ENCODE measurements at places on chromosomes 5 and 9.

GRCh38 chr9:121598965-121599871, 52.2 kb upstream of the DAB2IP start:
- peak; percentile 64 for DNase-seq

- DNase-seq, result no peak
These were observed 76.8 kb upstream of the TXNDC8 start for GRCh38 chr9:110414471-110414870.

- no peak for DNase-seq
These were observed 32.9 kb upstream of the IFNK start for GRCh38 chr9:27491154-27491553.

DNA sequence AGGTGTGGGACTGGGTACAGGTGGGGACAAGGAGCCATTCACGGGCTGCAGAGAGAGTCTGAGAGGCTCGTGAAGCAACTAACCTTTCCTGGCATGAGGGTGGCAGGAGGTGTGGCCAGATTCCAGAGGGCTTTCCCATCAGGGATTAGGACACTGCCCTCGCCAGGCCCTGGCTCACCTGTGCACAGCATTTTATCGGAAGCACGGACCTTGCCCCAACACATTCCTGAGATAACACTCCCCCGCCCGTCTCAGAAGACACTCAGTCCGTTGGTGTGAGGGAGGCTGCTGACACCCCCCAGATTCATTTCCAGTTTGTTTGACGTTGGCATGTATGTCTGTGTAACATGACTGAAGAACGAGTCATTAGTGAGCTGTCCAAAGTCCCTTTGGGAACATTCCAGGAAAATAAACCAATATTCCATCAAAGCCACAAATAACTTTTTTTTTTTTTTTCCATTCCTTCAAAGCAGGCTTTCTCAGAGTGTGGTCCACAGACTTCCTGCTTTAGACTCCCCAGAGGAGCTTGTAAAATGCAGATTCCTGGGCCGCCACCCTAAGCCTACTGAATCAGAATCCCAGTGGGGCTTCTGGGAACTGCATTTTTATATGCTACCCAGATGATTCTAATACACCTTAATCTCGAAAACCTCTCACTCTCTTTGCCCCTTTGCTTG, 23.4 kb downstream of the WWC1 start:
- DNase-seq, result peak; percentile 76

GRCh38 chr9:107280543-107280942, 2.5 kb upstream of the RAD23B start:
- DNase-seq, result no peak

- DNase-seq, result no peak
These were observed 149.8 kb upstream of the RAPGEF1 start for GRCh38 chr9:131889437-131890251.

DNA sequence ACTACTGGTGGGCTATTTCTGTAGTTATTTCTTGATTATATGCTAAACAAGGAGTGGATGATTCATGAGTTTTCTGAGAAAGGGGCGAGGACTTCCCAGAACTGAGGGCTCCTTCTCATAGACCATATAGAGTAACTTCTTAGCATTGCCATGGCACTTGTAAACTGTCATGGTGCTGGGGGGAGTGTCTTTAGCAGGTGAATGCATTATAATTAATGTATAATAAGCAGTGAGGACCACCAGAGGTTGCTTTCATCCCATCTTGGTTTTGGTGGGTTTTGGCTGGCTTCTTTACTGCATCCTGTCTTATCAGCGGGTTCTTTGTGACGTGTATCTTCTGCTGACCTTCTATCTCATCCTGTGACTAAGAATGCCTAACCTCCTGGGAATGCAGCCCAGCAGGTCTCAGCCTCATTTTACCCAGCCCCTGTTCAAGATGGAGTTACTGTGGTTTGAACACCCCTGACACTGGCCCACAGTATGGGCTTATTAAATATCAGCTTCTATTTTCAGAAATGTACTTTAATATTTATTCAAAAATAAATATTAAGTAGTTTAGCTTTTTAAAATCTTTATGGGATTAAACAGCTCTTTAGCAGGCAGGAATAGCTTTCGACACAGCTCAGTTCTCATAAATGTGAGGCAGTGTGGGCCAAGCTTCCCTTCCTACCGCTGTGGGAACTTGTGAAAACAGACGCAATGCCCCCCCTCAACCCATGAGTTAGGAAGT, 44.4 kb downstream of the GALNT12 start:
- DNase-seq, result no peak

GRCh38 chr9:122342323-122343050, 28.3 kb upstream of the PTGS1 start:
- no peak for DNase-seq

- DNase-seq, result no peak
These were observed 1525.5 kb upstream of the NUDT12 start for GRCh38 chr5:105088102-105088501.

DNA sequence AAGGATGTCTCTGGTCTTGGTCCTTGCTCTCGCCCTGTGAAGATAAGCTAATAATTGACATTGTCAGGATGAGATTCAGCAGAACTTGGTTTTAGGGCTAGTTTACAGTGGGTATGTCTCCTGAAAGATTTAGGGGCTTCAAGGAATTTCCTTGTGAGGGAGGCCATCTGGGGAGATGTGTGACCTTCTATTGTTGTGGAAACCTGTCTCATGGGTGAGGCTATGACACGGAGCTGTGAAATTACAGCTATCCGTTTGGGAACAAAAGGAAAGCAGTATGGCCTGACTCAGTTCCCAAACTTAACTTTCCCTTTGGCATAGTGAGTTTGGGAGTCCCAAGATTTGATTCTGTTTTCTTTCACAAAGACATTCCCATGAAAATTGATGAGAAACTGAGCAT, 142.0 kb downstream of the PARP8 start:
- no peak for DNase-seq

DNA sequence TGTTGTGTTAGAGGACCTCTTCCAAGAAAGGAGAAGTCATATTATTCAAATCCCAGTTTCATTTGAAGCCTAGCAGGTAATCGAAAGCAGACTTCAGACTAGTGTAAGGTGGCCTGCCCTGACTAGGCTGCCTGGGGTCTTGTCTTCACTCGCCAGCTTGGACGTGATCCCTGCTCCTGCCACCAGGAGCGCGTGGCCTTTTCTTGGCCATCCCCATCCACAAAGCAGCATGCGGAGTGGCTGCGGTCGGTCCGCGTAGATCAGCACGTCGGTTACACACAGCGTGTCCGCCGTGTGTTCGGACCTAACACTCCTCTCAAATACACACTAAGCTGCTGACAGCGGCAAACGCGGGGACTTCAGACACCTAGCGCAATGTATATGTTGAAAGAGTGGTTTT, 37.3 kb downstream of the CFAP77 start:
- no peak for DNase-seq

DNA sequence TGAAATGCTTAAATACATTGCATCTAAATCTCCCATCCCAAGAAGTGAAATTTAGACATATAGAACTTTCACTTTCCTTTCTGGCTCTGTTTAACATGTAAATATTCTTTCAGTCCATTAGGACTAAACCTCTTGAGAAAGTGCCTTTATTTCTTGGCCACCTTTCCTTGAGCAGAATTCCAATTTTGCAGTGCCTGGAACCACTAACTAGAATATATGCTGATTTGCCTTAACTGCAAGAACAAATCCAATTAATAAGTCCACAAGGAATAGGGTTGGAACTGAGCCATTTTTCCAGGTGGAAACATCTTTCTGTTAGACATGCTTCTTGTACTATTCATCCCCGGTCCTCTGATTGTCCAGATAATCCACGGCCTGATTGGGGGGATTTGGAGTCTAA, 478.0 kb downstream of the ENC1 start:
- no peak for DNase-seq

DNA sequence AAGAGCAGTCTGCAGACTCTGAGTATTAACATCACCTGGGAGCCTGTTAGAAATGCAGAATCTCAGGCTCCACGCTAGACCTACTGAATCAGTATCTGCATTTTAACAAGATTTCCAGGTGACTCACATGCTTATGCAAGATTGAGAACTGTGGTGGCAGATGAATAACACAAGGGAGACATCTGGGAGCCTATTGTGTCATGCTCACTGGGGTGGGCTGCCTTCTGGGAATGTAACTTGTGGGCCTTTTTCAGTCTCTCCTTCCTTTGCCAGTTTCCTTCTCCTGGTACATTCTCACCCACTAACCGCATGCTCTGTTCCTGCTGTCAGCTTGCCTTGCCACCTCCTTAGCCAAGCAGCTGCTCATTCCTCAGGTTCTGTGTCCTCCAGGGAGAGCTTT, 176.6 kb upstream of the C9orf72 start:
- no peak for DNase-seq

GRCh38 chr5:143445776-143446175, 42.3 kb upstream of the NR3C1 start:
- no peak for DNase-seq

- DNase-seq, result no peak
These were observed 41.6 kb downstream of the SPIN1 start for GRCh38 chr9:88429595-88430430.

- no peak for DNase-seq
These were observed 617.8 kb upstream of the DMAC1 start for GRCh38 chr9:8417341-8417740.

GRCh38 chr9:22809371-22809770, 362.7 kb downstream of the DMRTA1 start:
- DNase-seq, result no peak

GRCh38 chr9:74447451-74448193, 49.5 kb upstream of the RORB start:
- DNase-seq, result no peak

DNA sequence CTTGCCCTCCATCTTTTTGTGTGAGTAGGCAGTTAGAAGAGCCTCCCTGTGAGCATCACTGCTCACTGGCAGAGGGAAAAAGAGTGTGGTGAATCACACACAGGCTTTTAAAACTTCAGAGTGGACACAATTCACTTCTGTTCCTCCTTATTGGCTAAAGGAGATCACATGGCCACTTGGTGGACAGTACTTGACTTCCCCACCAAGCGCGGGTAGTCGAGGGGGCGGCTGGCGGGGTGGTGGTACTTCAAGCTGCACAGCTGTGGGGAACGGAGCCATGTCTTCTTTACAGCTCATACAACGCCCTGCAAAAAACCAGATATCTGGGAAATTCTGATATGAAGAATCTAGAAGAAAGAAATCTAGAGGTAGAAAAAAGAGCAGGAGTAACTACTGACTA, 95.4 kb downstream of the PAM start:
- DNase-seq, result no peak

- no peak for DNase-seq
These were observed 3.2 kb upstream of the MAP3K1 start for GRCh38 chr5:56812110-56812509.

DNA sequence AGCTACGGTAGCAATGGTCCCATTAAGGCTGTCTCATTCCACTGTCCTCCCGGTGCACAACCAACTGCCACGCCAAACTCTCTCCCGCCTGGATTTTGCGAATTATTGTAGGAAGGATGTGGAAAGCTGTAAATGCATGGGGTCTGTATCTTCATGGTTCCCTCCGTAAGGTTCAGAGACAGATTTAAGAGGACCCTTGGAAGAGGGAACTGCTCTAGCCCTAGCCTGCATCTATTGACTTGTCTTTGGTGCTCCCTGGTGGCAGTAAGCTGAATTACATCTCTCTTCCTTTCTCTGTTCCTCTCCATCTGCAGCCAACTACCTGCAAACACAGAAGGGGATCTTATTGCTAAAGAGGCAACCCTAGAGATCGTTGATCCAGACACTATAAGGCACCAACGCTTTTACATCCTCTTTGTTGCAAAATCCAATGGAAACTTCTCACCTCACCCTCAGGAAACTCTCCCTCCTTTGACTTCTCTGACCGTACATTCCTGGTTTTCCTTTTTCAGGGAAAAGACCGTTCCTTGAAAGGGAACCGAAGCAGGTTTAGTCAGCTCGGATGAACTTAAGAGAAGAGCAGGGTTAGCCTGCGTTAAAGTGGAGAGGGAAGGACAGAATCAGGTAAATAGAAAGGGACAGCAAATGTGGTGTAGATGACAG, 11.9 kb downstream of the CAPSL start:
- DNase-seq, result peak; percentile 43

- no peak for DNase-seq
These were observed 24.1 kb upstream of the OTP start for GRCh38 chr5:77662635-77663034.

DNA sequence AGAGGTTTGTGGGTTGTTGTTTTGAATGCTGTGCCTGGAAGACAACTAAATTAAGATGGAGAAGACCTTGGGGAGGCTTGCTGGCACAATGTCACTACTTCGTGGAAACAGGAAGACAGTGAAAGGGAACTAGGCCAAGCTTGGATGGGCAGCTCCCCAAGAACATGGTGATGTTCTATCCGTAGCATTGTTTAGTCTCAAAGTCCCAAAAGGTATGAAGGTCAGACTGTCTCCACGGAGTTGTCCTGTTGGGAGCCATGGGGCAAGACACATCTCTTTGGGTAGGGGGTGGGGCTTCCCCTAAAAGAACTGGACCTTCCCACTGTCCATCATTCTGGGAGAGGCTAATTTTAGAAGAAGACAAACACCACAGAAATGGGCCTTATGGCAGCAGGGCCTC, 140.5 kb downstream of the ENTREP1 start:
- no peak for DNase-seq

DNA sequence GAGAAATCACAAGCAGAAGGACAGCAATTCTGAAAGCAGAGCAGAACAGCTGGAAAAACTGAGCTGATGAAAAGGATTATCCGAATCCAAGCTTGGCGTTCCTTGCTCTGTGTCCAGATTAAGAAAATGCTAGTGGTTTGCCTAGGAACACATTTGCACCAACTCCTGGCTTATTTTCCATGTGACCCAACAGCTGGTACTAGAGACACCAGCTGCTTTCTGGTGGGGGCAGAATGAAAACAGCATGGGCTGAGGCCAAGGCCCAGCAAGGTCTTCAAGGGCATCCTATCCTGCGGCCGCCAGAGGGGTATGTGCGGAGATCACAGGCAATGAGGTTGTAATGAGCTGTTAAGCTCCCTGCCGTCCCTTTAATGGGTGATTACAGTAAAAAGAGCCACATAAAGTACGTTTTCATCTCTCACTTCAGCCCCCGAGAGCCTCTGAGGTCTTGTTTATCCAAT, 131.5 kb downstream of the DOCK8 start:
- DNase-seq, result no peak

DNA sequence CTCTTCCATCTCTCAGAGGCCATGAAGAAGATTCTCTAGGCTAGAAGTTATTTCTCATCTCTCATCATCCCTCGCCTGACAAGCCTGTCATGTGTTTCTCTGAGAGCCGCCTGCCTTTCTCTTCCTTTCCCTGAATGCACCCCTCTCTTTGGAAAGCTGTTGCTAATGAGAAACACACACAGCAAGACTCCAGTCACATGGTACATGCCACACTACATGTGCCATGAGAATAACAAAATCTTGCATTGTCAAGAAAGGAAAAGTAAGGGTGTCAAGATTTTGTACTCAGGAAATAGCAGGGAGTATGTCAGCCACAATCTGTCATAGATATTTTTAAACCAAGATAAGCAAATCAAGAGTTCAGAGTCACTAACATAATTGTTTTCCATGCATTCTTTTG, 8.9 kb downstream of the AGXT2 start:
- no peak for DNase-seq

GRCh38 chr5:93273176-93273575, 307.8 kb downstream of the NR2F1-AS1 start:
- no peak for DNase-seq

DNA sequence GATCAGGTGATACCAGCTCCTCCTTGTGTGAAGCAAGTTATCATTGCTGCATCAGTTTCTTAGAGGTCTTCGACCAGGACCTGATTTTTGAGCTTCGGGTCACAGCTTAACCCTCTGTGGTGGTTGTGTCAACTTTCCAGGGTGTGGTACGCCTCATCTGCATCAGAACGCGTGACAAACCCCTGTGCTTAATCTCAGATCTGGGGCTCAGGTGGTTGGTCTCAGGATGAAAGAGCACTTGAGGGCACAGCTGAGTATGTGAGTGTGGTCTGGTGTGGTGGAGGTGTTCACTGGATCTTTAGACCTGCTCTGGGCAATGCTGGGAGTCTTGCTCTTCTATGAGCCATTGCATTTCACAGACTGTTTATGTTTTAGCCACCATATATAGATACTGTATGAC, 64.1 kb downstream of the OSTF1 start:
- DNase-seq, result no peak

All from A549 (cell line).